ENCODE measurements at places on chromosomes 2 and 18.

- DNase-seq = no peak
Measured at GRCh38 chr2:56315376-56315775, 131.6 kb downstream of the CCDC85A start.

GRCh38 chr18:3983351-3983969 lies 471.6 kb downstream of the DLGAP1 start:
- DNase-seq = peak; percentile 92

DNA sequence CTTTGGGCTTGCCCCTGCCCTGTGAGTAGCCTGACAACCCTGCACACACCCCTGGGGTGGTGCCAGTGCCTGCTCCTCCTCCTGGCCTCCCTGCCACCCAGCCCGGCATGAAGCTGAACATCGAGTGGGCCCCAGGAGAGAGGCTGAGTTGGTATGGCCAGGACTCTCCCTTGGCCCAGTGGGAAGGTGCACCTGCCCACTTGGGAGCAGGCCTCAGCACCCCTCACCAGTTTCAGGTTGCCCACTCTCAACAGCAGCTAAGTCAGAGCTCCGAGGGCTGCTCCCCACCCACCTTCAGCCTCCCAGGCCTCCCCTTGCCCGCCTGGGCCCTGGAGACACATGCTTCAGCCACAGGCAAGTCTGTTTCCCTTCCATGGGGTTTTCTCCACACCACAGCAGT lies 203.1 kb downstream of the KLHL29 start:
- DNase-seq = no peak

DNA sequence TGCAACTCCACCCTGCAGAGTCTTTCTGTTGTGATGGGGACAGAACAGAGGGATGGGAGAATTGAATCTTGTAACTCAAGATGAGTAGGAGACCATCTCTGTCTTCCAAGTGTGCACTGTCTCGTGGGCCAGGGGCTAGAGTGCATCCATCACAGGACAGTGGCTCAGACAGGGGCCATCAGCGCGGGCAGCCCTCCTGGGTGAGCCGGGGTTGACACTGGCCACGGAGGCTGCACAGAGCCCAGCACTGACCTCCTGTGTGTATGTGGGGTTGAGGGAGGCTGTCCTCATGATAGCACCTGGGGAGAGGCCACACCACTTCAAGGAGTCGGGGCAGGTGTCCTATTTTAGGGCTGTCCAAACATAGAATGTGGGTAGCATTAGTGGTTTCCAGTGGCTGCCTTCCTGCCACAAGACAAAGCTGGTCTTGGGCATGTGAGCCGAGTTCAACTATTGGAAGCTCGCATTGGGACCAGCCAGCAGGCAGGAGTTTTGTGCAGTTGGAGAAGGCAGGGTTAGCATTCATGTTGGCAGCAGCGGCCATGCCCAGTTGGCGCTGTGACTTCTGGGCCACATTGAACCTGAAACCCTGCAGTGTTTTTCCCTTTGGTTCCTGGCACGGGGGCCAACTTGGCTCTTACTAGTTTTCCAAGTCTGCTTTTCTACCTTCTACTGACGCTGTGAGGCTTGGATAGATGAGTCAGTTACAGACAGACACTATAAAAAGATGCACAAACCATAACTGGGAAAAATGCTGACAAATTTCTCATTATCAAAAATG lies 45.3 kb downstream of the ACOXL start:
- DNase-seq = no peak

- DNase-seq = no peak
Measured at GRCh38 chr2:167001165-167001564, 112.9 kb downstream of the XIRP2 start.

- no peak for DNase-seq
Measured at GRCh38 chr2:241967467-241968144, 98.1 kb downstream of the RTP5 start.

- DNase-seq = peak; percentile 15
Measured at GRCh38 chr18:42305869-42306593, 351.0 kb downstream of the PIK3C3 start.

GRCh38 chr2:42906557-42907411 lies 114.4 kb upstream of the HAAO start:
- DNase-seq = no peak

DNA sequence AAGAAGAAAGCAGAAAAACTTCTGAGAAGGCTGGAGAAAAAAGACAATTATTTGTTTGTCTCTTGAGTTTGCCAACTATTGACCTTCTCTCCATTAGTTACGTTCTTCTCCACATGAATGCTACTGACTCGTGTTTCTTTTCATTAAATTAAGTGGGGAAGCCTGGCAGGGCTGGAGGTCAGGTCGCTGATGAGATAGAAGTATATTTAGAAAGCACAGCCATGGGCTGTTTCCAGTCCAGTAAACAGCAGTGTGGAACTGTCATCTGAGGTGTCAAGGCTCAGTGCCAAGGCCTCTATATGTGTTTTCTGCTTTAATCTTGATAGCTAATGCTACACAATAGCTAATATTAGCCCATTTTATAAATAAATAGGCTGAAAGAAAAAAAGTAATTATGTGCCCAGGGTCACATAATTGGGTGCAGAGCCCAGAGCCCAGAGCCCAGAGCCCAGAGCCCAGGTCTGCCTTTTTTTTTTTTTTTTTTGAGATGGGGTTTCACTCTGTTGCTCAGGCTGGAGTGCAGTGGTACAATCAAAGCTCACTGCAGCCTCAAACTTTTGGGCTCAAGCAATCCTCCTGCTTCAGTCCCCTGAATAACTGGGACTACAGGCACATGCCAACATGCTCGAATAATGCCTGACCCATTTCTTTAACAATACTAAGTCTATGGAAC lies 6.3 kb downstream of the MSGN1 start:
- DNase-seq = no peak

- no peak for DNase-seq
Measured at GRCh38 chr2:239359196-239359912, 41.5 kb downstream of the HDAC4 start.

DNA sequence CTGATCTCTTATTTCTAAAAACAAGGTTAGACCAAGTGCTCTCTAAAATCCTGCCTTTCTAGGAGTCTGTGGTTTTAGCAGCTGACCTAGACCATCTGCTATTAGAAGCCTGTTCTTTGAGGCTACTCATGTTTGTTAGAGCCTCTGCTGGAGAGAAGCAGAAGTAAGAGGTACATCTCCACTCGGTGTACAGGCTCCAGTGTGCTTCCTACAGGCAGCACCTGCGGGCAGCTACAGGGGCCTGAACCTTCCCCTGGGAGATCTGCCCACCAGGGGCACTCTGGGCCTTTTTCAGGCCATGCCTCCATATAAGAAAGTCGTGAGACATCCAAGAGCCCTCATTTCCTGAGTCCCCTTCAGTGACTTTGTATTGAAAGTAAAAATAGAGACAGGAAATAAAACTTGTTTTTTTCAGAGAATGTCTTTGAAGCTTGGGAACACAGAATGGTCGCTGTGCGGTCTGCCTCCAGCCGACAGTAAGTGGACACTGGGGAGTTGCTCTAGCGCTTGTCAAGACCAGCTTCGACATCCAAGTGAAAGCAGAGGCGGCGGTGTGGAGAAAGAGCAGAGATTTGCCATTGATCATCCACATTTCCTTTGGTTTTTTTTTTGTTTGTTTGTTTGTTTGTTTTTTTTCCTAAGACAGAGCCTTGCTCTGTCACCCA lies 31.7 kb downstream of the ONECUT2 start:
- DNase-seq = no peak

- no peak for DNase-seq
Measured at GRCh38 chr2:54271843-54272627, 16.0 kb upstream of the TSPYL6 start.

GRCh38 chr2:118584062-118584749 lies 263.2 kb downstream of the EN1 start:
- no peak for DNase-seq

DNA sequence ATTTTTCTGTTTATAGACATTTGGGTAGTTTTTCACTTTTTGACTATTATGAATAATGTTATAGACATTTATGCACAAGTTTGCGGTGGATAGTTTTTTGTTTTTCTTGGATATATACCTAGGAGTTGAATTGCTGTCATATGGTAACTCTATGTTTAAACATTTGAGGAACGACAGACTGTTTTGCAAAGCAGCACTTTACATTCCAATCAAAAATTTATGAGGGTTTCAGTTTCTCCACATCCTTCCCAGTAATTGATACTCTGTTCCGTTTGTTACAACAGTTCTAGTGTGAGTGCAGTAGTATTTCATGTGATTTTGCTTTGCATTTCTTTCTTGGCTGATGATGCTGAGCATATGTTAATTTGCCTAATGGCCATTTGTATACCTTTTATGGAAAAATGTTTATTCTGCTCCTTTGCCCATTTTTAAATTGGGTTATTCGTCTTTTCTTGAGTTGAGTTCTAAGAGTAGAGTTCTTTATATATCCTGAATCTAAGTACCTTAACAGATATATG lies 617.3 kb upstream of the LRATD1 start:
- DNase-seq = no peak

DNA sequence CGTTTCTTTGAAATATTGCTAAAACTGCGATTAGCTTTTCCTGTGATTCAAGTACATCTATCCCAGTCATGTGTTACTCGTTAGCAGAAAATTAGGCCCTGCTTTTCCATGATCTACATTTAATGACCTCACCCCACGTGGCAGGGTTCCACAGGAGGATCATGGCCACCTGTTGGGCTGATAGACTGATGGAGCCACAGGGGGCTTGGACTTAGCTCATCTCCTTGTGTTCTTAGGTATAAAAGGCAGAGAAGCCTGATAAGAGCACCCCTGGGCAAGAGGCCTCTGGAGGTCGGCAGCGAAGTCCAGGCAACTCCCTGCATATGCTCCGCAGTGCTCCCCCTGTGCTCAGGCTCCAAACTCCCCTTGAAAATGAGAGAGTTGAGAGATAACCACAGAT lies 12.9 kb downstream of the FZD7 start:
- no peak for DNase-seq

DNA sequence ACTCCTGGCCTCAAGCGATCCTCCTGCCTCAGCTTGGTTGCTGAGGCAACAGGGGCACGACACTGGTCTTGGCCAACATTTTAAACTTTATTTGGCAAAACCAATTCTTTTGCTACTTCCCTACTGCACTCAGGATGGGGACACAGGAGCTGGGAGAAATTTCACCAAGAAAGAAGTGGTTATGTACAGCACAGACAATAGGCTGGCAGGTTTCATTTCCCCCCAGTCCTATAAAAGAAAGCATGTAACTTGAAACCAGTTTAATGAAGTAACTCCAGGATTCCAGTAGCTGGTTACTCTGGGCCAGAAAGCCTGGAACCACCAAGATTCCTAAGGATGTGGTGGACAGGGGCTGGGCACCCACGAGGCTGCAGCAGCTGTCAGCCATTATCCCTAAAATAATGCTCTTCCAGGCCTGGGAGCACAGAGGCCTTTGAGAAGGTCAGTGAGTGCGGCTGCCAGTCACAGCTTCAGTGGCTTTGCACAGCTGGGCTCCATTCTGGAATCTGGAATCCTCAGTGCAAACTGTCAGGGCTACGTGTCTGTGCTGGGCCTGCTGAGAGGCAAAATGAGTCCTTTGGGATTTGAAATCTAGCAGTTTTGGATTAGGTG lies 142.3 kb upstream of the ITGA6 start:
- no peak for DNase-seq

- DNase-seq = no peak
Measured at GRCh38 chr2:176427549-176427948, 158.3 kb downstream of the MTX2 start.

DNA sequence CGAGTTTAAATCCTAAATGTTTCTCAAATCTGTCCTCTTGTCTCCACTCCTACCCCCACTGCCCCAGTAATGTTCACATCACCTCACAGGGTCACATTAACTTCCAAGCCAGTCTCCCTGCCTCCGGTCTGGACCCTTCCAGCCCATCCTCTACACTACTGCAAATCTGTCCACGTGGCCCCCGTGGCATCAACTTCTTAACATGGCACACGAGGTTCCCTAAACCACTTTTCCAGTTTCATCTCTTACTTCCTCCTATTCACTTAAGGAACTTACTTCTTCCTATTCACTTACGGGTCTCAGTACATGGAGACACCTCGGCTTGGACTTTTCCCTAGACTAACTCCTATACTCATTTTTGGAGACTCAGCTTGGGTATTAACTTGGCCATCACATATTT lies 27.0 kb downstream of the MRPL33 start:
- DNase-seq = no peak

DNA sequence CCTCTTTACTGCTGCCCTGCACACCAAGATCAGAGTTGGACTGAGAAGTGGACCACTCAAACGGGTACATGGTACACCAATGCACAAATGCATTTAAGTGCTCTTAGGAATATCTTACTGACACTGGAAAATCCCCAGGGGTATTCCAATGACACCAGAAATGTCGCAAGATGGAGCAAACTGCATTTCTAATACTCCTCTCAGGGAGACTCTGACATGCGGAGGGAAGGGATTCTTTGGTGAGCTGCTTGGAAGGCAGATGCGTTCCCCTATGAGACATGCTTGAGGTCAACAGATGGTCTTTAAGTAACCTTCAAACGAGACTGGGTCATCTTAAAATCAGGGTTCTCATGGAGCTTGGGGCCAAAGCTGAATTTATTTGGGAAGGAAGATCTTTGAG lies 521.8 kb upstream of the TCF4 start:
- no peak for DNase-seq

DNA sequence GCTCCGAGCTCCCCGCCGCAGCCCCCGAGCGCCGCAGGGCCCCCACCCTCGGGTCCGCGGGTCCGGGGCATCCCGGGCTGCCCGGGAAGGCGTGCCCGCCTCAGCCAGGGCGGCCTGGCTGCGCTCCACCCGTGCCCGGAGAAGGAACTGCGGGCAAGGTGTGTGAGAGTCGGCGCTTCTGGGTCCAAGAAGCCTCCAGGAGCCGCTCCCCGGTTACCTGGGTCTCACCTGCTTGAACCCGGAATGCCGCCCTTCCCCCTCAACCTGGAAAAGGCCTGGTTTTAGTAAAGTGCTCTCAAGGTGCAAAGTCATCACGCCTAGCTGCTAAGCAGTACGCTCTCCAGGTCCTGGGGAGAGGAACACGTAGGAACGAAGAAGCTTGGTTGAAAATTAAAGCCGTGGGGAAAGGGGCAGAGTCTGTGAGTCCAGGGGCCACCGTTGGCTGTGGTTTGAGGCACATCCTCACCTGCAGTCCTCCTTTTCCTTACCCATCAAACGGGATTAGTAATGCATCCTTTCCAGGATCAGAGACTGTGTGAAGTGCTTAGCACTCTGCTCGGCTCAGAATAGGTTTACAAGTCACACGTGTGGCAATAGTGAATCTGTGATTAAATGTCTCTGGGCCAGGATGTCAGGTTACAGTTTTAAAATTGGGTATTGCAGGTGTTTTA lies 1.2 kb downstream of the ASAP2 start:
- peak; percentile 54 for DNase-seq

GRCh38 chr18:13548106-13548819 lies 178.1 kb downstream of the FAM210A start:
- no peak for DNase-seq

DNA sequence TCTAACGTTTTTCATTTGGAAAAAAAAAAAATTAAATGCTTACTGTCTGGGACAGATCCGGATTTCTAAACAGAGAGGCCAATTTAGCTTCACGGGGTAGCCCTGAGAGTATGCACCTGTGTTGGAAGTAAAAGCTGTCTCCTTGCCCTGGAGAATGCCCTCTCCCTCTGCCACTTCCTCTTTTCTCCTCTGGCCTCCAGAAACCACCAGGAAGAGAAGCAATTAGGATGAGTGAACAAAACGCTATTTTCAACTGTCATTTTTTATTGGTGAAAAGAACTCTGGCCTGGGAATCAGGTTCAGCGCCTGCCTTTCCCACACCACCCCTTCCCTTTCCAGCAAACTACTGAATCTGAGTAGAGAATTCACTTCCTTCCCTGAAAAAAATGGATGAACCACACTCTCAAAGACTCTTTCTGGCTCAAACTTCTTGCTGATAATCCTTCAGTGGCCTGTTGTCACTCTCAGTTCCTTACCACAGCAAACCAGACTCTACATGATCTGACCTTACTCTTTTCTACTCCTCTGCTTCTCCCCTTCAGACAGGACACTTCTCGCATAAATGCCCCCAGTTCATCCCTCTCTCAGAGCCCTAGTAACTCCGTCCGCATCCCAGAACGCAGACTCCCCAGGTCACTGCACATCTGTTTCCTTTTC lies 29.8 kb downstream of the KLF7 start:
- no peak for DNase-seq

All from epithelial cell of esophagus (primary cell).